Activated CD4-positive, alpha-beta memory T cell treated with anti-CD3 and anti-CD28 coated beads for 36 hours (primary cell): ENCODE measurements at places on chromosomes 13 and 19. TPM values are rescaled to one million over a fixed set of nuclear protein-coding genes. Genes with fewer than 3 reads are reported as not detected.

ZNF724 gene
- total RNA-seq, result 13.6 TPM

DNA sequence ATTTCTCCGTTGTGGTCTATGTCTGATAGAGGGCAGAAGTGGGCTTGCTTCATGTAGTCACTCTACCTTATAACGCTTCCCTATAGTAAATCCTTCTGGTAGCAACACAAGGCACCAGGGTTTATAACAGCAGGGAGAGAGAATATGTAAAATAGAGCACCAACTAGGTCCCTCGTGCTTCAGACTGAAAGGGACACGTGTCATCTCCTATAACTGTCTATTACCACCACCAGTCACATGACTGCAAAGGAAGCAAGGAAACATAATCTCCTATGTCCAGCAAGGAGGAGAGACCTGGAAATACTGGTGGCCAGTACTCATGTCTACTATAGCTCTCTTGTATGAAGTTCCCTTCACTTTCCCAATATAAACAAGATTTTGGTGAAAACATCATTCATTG, 79.2 kb downstream of the SLAIN1 start:
- no peak for DNase-seq
- H3K27me3 ChIP-seq, result no peaks in the 10 kb centered on the region
- H3K4me3 ChIP-seq, result no peak overlapping the region
- H3K36me3 ChIP-seq, result no peaks in the 10 kb centered on the region
- H3K27ac ChIP-seq, result no peak overlapping the region

DNA sequence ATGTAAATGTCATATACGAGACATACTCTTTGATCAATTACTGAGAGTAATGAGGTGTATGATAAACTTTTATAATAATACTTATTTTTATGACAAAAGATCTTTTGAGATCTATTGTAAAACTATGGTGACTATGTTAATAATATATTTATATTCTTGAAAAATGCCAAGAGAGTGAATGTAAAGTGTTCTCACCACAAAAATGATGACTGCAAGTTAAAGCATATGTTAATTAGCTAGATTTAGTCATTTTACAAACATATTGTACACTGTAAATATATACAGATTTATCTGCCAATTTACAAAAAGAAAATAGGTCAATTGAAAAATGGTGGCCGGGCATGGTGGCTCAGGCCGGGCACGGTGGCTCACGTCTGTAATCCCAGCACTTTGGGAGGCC, 81.0 kb downstream of the GPC6 start:
- no peak overlapping the region for H3K4me3 ChIP-seq
- no peaks in the 10 kb centered on the region for H3K27me3 ChIP-seq
- DNase-seq, result no peak
- no peaks in the 10 kb centered on the region for H3K36me3 ChIP-seq

GPR18 gene
- 2.8 TPM for total RNA-seq

DNA sequence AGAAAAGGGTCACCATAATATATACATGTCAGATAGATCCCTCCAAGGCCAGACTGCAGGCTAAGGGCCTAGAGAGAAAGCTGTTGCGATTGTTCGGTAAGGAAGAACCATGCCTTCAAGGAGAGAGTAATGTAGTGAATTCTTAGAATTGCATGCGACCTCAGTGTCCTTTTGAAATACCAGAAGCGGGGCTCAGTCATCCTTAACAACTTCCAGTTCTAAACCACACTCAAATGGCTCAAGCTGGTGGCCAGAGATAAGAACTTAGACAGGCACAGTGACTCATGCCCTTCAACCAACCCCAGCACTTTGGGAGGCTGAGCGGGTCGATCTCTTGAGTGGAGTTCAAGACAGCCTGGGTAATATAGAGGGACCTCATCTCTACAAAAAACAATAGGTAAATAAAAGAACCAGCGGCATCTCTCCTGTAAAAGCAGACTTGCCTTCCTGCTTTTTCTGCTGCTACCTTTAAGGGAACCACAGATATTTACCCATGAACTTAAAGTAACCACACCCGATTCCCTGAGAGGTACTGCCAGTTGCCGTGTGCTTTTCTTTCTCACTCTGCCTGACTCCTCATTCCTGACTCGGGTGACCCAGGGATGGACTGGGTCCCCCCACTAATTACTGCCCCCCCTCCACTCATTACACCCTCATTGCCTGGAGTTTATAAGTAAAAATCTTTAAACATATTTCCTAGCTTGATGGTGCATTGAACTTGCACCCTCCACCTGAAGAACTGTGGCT, 15.4 kb upstream of the SIGLEC6 start:
- peaks cover 9% of the 10 kb centered on the region for H3K4me1 ChIP-seq
- peaks cover 51% of the 10 kb centered on the region for H3K27me3 ChIP-seq
- no peaks in the 10 kb centered on the region for H3K36me3 ChIP-seq
- peak; percentile 32 for DNase-seq
- H3K27ac ChIP-seq, result no peak overlapping the region
- H3K4me3 ChIP-seq, result no peak overlapping the region

CEACAM7 gene
- total RNA-seq, result not detected

ZNF730 gene
- total RNA-seq, result 0.31 TPM

CCDC169 gene
- total RNA-seq, result 0.69 TPM

GPR180 gene
- total RNA-seq, result 9.1 TPM
